ENCODE measurements at places on chromosomes 11 and 22. TPM values are rescaled to one million over a fixed set of nuclear protein-coding genes. Genes with fewer than 3 reads are reported as not detected.

DNA sequence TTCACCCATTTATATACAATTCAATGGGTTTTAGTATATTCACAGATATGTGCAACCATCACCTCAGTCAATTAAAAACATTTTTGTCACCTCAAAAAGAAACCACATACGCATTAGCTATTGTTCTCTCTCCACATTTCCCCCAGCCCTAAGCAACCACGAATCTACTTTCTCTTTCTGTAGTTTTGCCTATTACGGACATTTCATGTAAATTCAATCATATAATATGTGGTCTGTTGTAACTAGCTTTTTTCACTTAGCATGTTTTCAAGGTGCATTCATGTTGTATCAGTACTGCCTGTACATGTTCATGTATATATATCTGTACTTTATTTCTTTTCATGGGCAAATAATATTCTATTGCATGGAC is 104.7 kb upstream of the RRM1 start:
- DNase-seq, result no peak

Gene SLC5A1
- polyA plus RNA-seq, result 0.34 TPM

GRCh38 chr11:99739464-99740089 is 718.8 kb downstream of the CNTN5 start:
- DNase-seq, result peak; percentile 41

Gene RAG2
- polyA plus RNA-seq, result 0.39 TPM

DNA sequence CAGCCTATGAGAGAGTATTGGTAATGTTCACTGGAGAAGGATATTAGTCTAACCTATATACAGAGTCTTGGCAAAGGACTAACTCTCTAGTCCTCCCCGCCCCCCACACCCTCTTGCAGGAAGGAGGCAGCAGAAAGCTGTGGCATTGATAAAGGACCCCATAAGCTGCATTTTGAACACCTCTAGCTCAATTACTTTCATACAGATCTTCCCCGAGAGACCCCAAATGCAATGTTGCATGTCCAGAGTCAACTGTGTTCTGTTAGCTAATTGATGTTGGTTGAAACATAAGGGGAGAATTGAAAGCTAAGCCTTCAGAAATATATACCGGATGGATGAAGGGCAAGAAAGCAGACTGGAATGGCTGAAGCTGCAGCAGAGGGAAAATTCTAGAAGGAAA is 2.8 kb downstream of the MAP6 start:
- DNase-seq, result no peak

- DNase-seq, result no peak
Measured at GRCh38 chr11:32894149-32894827, 1.7 kb downstream of the QSER1 start.

- DNase-seq, result no peak
Measured at GRCh38 chr11:19770277-19770676, 57.6 kb downstream of the NAV2 start.

DNA sequence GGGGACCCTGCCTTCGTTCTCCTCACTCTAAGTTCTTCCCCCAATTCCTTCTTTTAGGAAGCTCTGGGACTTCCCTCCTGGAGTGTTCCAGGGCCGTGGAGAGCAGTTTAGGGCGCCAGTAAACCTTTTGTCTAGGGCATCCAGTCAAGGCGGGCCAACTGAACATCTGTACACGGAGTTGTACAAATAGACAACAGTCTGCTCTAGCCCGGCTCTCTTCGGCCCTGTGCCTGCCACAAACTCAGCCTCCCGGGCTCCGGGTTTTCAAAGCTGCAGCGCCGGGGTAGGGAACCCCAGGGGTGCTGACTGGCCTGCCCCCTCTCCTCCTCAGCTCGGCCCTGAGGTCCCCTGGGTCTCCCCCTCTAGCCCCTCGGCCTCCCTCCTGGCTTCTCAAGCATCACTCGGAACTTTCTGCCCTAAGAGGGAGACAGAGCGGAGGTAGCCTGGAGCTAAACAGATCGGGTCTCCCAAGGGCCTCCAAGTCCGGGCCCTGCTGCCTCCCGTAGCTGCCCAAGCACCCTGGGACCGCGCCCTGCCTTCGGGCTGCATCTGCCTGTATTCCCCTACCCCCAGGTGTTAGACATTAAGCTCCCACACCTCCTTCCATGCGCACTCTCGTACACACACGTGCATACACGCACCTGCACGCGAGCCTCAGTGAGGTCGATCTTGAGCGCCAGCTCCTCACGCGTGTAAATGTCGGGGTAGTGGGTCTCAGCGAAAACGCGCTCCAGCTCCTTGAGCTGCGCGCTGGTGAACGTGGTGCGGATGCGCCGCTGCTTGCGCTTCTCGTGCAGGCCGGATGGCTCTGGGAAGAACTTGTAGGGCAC is 3.3 kb downstream of the PHOX2A start:
- DNase-seq, result no peak

DNA sequence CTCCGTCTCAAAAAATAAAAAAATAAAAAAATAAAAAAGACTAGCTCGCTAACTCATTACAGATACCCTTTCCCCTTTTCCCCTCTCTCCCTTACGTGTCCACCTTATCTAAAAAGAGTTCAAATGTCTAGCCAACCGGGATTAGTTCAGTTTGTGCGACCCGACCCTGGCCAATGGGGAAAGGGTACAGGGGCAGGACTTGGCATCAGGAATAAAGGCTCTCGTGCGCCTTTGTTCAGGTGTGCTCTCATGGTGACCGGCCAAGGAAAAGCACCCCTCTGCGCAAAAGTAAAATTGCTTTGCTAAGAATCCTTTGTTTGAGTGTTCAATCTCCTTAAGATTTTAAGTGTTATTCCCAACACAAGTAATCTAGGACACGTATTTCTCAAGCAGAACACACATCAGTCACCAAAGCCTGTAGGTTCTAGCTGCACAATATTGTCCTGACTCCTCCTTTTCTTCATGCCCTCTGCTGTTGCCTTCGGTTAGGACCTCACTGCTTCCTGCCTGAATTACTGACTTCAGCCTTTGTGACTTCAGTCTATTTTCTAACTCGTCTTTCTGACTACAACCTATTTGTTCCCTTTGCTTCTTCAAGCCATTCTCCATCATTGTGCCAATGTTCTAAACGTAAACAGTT is 20.7 kb upstream of the CECR2 start:
- DNase-seq, result no peak

Gene GGTLC2
- not detected for polyA plus RNA-seq

- DNase-seq, result no peak
Measured at GRCh38 chr11:6438979-6439571, 1.7 kb downstream of the HPX start.

DNA sequence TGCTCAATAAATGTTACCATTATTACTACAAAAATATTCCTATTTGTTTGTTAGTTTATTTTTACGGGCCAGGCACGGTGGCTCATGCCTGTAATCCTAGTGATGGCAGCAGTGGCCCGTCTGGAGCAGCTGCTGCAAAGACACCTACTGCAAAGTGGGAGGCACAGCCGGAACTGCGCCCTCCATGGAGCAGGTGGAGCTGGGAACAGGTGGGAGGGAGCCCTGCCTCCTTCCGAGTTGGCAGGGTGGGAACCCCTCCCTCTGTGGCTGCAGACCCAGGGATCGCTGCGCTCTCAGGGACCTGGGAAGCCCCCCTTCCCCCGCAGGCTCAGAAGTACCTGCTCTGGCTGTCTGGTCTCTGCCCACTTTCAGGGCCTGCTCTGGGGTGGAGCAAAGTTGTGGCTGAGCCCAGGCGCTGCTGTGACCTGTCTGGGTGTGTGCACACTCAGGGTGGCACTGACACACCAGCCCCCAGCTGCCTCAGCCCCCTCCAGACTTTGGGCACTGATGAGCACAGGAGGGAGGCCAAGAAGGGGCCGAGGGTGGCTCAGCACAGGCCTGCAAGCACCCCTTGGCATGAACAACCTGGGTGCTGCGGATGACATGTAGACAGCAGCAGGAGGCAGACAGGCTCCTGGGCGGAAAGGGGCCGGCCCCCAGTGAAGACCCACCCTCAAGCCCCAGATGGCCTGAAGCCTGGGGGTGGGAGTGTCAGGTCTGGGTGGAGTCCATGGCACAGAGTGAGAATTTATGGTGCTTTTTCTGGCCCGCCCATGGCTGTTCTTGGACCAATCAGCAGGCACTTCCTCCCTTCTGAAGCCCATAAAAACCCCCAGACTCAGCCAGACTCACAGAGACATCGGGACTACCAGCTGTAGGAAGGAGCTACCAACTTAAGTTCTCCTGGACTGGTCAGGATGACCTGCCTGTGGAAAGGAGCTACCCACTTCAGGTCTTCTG is 103.7 kb upstream of the CLMP start:
- DNase-seq, result no peak

DNA sequence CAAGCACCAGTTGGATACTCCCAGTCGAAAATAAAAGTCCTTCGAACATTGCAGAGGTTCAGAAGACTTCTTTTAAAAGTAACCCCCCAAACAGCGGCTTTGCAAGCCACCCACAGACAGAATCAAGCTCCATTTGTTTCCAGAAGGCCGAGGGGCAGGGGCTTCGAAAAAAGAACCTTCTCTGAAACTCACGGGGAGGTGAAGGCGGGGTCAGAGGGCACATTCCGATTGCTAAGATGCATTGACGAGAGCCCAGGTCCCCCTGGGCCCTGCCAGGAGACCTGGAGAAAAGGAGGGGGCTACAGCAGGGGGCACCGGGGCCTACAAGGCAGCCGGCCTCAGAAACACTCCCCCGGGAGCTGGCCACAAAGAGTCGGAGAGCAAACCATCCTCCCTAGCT is 306.8 kb downstream of the MN1 start:
- DNase-seq, result no peak

Gene NTM
- 36.2 TPM for polyA plus RNA-seq

DNA sequence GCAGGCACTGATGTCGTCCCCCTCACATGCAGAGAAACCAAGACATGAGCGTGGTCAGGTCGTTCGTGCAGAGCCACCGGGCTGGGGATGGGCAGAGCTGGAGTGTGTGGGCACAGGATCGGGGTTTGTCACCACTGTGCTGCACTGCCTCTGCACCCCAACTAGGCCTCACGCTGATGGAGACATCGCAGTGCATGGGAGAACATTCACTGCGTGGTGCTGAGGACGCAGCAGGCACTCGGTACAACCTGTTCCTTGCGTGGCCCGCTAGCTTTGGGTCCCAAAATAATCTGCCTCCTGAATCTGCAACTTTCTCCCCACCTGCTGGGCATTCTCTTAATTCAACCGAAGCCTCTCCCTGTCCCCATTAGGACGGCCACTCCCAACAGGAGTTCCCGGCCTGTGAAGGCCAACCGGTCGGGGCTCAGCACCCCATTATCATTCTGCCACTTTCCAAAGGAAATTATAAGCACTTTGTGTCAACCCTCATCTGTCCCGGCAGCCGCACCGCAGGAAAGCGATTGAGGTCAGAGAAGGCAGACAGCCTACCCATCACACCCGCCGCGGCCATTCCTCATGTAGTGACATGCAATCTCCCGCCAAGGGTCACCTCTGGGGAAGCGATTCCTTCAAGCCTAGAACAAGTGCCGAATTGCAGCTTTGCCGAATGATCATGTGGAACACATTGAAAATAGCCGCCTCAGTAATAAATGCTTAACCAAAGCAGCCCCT is 490.4 kb downstream of the MN1 start:
- DNase-seq, result no peak

- peak; percentile 60 for DNase-seq
Measured at GRCh38 chr22:29306835-29307595, 565 bp downstream of the GAS2L1 start.

DNA sequence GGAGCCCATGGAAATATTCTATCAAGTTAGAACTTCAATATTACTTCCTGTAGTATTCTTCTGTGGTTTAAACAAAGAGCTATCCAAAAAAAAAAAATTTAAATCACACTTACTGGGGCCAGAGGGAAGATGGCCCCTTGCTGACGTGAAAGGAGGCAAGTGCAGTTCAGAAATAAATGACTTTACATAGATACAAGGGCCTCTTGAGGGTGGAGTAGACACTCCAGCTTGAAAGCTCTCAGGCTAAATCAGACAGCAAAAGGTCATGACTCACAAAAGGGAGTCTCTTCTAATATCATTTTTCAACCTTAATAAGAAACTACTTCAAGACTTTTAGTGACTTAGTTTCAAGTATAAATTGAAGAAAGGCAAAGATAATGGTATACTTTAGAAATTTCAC is 1160.3 kb downstream of the FAM181B start:
- DNase-seq, result no peak

- DNase-seq, result no peak
Measured at GRCh38 chr22:20444325-20444724, 6.7 kb upstream of the SCARF2 start.

Gene MAJIN
- 1.1 TPM for polyA plus RNA-seq

Gene LRRC4C
- polyA plus RNA-seq, result 16.5 TPM

GRCh38 chr11:63853476-63853875 is 14.6 kb downstream of the MARK2 start:
- no peak for DNase-seq

Gene TMEM86A
- polyA plus RNA-seq, result 9.1 TPM

DNA sequence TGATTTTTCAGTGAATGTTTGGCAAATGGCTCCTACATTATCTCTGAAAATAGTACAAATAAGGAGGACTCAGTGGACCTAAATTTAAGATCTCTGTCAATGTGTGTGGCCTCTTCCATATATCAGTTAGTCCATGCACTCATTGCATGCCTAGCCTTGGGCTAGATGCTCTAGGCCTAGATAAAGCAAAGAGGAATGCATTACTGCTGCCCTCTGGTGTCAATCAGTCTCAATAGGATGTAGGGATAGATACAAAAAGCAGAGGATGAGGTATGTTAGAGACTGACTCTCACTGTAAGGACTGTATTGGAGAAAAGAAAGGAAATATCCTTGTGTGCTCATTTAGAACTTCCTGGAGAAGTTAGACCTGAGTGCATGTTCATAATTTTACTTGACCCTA is 42.0 kb downstream of the MS4A2 start:
- no peak for DNase-seq

- no peak for DNase-seq
Measured at GRCh38 chr11:42251984-42252383, 792.5 kb upstream of the LRRC4C start.

DNA sequence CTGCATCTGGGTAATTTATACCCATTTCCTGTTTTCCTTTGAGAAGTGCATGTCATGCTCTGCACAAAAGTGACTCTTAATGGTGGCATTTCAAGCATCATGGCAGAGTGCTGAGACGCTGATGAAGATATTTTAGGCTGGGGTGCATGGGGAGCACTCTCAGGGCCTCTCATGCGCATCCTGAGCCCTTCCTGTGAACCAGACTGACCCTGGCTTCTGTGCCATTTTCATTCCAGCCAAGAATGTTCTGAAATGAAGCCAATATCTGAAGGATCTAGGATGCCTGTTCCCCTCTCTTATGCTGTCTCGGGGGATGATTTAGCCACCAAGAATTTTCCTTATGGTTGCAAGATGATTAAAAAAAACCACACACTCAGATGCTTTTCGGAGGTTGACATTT is 61.5 kb downstream of the MIAT start:
- no peak for DNase-seq

Gene MS4A6E
- polyA plus RNA-seq, result not detected

DNA sequence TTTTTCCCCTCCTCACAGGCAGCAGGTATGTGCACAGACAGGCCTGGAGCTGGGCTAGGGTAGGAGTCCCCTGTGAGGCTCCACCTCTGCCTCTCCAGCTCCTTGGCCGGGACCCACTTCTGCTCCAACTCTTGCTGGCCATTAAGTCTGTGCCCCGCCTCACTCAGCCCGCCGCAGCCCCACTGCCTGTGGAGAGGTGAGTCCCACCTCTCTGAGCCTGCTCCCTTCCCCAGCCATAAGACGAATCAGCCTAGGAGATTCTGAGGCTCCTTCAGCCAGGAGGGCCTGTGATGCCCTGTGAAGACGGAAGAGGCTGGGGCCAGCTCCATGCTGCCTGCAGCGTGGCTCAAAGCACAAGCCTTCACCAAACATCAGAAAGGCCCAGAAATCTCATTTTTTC is 23.0 kb downstream of the TSKU start:
- DNase-seq, result no peak

GRCh38 chr11:48161951-48162884 is 54.4 kb upstream of the OR4B1 start:
- no peak for DNase-seq

Gene B3GAT1
- 3.3 TPM for polyA plus RNA-seq

All from right renal pelvis (tissue), 4 donors.